ENCODE measurements at places on chromosomes 2 and 18.

- peak; percentile 93 for DNase-seq
Measured at GRCh38 chr18:36786686-36787085, 42.1 kb downstream of the TPGS2 start.

DNA sequence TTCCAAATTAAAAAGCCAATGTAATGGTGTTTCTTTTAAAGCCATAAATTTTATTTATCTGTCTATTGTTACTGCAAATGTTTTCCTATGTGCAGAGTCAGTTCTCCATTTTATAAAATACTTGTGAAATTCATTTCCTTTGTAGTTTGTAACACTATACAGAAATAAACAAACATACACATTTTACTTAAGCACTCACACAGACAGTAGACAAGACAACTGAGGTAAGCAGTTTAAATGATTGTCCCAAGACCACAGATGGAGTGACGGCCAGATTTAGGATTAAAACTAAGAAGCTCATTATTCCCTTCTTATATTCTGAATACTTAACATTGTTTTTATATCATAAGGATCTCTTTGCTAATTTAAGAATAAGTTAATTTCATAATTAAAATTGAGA lies 100.9 kb downstream of the BAZ2B start:
- no peak for DNase-seq

DNA sequence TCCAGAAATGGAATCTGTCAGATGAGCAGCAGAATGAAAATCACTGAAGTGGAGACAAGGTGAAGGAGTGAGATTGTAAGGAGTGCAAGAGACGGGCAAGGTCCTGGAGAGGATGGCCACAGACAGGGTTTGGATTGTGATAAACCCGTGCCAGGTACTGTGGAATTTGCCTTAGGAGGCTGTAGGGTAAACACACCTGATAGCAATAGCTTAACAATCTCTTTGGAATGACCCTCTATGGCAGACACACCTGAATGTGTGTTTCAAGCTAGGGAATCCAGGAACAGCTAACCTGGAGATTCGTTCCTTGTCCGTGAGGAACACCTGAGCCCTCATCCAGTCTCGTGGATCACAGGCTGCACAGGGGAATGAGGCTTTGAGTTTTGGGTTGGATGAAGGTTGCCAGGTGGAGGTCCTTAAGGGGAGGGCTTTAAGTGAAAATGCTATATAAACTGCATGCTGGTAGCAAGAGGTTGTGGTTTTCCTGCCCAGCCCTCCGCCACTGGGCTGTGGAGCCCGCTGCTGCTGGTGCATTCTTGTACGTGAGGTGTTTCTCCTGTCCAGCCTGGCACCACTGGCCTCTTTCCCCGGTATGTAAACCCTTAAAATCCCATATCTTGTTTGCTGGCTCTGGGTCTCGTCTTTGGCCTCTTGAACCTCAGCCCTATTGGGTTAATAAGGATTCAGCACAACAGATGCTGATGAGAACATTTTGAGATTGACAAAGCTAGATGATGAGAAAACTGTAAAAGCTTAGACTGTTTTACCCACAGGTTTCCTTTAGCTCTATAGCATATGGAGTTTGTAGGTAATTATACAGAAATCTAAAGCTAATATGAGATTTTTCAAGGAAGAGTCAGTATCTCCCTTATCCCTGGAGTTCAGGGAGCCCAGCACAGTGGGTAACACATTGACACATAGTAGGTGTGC lies 117.9 kb downstream of the ARHGAP15 start:
- no peak for DNase-seq

GRCh38 chr2:12856934-12857601 lies 140.3 kb downstream of the TRIB2 start:
- peak; percentile 87 for DNase-seq

- no peak for DNase-seq
Measured at GRCh38 chr2:214311031-214311533, 99.8 kb upstream of the VWC2L start.

DNA sequence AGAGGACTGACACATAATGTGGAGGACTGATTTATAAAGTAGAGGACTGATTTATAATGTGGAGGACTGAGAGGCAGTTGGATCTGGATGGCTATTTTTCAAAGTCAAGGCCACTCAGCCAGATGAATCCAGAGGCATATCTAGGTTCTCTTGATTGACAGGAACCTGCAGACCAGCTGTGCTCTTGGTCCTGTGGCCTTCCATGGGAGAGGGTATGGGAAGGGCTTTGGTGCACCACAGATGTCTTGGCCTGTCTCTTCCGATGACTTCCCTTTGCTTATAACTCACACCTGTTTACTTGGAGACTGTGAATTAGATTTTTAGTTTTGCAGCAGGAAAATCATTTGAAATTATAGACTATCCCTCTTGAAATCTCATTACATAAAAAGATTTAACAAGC lies 32.3 kb downstream of the AGAP1 start:
- no peak for DNase-seq

DNA sequence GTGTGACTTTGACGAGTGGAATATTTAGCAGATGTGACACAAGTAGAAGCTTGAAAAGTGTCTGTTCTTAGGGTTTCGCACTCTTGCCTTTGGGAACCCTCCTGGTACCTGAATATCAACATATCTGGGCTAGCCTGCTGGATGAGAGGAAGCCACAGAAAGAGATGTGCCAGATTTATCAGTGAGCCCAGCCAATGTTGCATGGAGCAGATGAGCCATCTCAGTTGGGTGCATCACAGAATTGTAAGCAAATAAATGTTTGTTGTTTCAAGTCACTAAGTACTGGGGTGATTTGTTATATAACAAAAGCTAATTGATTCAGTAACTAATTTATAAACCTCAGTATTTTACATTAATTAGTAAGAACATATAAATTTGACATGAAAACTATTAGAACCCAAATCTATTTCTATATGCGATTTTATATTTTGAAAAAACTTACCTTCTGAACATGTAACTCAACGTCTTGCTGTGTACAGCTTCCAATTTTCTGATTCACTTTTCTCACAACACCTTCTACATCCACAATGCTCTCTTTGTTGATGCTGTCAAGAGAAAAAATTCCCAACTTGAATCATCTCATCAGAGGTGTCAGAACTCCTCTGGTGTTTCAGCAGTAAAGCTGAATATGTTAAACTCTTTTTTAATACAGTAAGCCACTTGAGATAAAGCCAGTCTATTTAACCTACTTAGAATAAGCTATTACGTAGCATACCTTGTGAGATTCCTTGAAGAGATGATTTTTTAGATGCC lies 42.3 kb downstream of the DARS1 start:
- no peak for DNase-seq

- DNase-seq, result no peak
Measured at GRCh38 chr18:62998443-62998842, 283.1 kb downstream of the PHLPP1 start.
